Stimulated activated CD8-positive, alpha-beta memory T cell treated with anti-CD3 and anti-CD28 coated beads, Interleukin-4, amount 100 ng/mL, for 48 hours (primary cell): ENCODE measurements at places on chromosomes 7 and 10.

GRCh38 chr10:14326581-14326980 lies 4.1 kb downstream of the FRMD4A start:
- DNase-seq, result no peak

- DNase-seq, result peak; percentile 78
These were observed 73.4 kb downstream of the SHH start for GRCh38 chr7:155738652-155739537.

DNA sequence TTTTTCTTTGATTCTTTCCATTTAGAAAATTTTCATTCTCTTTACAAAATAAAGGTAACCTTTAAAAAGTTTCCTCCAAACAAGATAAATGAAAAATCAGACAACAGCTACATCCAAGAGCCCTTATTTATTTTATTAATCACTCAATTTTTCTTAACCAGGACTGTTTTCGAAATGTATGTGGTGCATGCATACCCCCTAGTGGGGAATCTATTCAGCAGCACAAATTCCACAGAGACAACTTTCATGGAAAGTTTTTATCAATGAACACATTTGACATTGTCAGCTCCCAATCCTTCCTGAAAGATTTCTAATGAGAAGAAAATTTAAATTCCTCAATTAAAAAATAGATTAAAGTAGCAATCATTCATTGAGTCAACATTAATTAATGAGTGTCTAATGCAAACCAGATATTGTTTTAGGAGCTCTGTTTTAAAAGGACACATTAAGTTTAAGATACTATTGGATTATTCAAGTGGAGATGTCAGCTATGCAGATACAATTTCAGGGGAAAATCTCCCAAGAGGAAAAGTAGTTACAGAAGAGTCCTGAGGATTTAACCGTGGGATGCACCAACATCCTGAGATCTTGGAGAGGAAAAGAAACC lies 5.2 kb upstream of the HTR7 start:
- DNase-seq, result no peak

DNA sequence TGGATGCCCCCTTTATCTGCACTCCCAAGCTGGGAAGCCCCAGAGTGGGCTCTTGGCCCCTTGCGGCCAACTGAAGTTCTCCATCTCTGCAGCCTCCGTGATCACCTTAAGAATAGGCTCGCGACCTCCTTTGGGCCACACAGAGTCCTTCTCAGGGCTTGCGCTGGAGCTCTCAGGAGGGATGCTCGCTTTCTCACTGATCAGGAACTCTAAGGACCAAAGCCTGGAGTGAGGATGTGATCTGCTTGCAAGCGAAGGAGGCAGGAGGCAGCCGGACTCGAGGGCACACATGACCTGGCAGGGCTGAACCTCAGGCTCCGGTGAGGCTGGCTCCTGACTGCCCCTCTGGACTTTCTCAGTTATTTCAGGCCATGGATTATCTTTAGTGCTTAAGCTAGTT lies 192.1 kb upstream of the MKI67 start:
- DNase-seq, result no peak

DNA sequence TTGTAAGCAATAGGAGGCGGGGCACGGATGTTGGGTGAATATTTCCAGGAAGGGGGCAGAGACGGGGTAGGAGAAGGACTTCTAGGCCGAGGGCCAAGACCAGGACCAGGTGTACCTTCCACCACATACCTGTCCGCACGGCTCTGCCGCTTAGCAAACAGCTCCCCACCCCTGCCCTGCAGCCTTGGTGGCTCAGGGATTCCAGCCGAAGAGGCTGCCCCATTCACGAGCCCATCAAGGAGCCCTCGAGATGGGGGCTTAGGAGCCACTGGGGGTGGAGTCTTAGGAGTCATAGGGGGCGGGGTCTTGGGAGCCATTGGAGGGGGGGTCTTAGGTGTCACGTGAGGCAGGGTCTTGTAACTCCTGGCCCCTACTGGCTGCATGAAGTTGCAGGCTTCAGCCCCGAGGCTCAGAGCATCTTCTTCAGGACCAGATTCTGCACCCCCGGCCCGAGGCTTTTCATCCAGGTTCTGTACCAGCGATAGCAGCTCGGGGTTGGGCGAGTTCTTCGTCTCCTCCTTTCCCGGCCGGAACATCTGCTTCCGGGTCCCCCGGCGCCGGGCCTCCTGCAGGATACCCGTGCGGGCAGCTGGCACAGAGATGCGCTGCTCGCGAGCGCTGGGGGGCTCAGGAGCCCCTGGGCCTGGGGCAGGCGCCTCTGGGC lies 6.1 kb upstream of the MYOZ1 start:
- DNase-seq, result peak; percentile 51

DNA sequence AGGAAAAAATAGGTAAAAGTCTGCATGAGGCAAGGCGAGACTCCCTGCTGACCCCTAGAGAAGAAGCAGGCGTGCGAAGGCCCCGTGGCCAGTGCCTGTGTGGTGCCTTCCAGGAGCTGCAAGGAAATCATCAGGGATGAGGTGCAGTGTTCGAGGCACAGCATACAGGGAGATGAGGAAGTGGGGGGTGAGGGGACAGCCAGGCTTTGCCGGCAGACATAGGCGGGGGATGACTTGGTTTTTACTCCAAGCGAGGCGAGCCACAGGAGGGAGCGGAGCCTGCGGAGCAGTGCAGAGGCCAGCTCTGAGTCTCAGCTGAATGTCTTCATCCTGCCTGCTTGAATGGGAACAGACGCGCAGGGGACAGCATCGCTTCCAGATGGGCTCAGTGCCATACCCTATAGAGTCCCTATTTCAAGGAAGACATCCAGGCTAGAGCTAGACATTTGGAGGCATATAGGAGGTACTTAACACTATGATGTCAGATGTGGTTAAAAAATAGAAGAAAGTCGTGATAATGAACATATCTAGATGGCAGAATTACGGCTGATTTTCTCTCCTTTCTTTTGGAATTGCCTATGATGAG lies 49.5 kb downstream of the TCERG1L start:
- DNase-seq, result no peak

GRCh38 chr10:90847436-90847835 lies 10.4 kb downstream of the HTR7 start:
- DNase-seq, result no peak

GRCh38 chr7:88771417-88771816 lies 11.9 kb downstream of the ZNF804B start:
- DNase-seq, result no peak

DNA sequence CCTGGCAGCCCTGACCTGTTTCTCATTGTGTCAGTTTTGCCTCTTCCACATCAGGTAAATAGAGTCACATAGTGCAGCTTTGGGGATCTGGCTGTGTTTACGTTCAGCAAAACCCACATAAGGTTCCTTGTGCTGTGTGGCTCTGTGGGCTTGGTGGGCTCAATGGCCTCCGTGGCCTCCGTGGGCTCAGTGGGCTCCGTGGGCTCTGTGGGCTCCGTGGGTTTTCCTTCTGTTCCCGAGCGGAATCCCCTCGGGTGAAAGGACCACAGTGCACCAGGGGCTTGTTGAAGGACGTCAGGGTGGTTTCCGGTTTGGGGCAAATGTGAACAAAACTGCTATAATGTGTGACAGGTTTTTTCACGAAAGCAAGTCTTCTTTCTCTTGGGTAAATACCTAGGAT lies 12.5 kb upstream of the DPYSL4 start:
- no peak for DNase-seq

GRCh38 chr7:81685270-81685868 lies 84.5 kb downstream of the HGF start:
- no peak for DNase-seq

DNA sequence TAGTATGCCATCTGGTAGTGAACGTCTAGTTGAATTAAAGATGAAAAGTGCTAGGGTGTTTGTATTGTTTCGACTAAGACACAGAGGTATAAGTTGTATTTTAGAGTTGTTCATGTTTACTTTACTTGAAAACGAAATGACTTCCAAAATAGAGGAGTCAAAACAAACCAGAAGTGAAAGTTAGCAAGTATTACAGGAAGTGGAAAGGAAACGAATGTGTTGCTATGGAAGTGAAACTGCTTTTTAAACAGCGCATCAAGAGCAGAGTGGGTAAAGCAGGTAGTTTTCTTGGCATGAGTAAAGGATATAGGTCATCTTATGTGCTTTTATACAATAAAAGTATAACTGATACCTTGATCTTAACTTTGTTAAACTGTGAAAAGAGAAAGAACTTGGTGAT lies 20.0 kb upstream of the GALNTL5 start:
- DNase-seq, result no peak

DNA sequence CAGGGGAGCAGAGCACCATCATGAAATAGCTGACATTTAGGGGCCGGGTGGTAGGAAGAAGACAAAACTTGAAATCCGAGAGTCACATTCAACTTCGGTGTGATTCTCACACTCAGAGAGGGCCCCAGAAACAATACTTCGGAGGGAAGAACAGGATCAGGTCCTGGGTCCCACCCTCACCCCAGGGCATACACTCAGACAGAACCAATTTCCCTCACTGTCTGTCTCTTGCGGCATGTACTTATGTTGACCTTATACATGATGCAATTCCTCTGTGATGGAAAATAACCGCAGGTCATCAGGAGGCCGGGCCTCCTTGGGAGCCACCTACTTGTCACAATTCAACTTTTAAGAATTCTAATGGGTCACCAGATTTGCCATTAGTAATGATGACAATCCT lies 26.3 kb upstream of the HMX3 start:
- DNase-seq, result no peak

GRCh38 chr7:7563269-7563668 lies 3.4 kb upstream of the MIOS start:
- DNase-seq, result no peak

- no peak for DNase-seq
These were observed 151.1 kb downstream of the TMEM26 start for GRCh38 chr10:61302124-61302523.

DNA sequence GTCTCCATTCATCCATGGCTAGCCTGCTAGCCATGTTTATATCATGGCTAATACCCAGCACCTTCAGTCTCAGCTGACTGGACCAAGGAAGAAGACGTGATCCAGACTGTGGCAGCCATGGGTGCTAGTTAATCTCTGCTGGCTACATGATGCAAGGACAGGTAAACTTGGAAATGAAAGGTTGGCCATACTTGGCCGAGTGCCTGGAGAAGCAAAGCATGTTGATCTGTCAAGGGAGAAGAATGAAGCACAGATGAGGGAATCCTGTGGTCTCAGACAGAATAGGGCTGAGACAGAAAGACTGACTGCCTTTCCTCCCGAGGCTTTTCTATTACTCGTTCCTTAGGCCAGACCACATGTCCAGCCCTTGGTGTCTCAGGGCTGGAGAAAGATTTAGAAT lies 41.1 kb downstream of the CPVL start:
- DNase-seq, result no peak

DNA sequence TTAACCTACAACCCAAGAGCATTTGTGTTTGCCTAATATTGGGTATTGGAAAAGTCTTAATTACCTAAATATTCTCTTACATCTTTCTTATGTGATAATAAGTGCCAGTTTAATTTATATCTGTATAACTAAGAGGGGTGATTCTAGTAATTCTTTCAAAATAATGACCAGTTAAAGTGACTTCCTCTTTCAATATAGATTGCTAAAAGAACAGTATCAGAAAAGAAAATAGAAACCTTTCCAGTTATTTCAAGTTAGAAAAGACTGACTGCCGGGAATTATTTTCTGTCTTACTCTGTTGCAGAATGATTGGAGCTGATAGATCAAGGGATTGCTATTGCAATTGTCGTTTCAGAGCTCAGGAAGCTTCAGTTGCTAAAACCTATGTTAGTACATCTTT lies 525.0 kb upstream of the SEMA3D start:
- DNase-seq, result no peak

DNA sequence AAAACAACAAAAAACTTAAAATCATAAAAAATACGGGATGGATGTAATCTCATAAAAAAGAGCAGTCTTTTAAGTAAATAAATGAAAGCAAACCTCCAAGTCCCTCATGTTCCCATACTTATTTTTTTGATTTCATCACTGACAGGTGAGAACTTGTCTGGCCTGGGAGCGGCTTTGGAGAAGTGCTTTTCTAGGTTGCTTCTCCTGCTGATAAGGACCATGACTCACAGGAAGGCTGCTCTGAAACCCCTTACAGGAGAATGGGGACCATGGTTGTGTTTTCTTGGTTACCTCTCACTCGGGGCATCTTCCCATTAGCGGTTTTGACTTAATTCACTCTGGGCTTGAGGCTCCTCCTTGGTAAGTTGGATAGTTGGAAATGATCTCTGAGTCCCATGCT lies 237.4 kb downstream of the CAMK1D start:
- DNase-seq, result no peak

DNA sequence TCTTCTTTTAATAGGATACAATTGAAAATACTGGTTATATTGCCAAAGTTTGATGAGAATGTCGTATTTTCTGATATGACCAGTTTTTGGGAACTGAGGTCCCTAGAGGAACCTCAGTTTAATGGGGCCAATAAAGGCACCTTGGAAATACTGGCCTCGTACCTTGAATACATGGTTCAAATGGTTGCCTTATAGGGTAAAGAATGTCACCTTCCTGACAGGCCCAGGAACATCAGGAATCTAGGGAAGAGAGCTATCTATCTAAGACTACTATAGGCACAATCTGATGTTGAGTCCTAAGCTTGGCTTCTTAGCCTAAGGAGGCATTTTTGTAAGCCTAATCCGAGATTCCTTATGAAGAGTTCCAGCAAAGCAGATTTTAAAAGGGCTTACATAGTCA lies 9.3 kb downstream of the SHTN1 start:
- DNase-seq, result no peak

- no peak for DNase-seq
These were observed 322.8 kb upstream of the GRM3 start for GRCh38 chr7:86320889-86321288.

DNA sequence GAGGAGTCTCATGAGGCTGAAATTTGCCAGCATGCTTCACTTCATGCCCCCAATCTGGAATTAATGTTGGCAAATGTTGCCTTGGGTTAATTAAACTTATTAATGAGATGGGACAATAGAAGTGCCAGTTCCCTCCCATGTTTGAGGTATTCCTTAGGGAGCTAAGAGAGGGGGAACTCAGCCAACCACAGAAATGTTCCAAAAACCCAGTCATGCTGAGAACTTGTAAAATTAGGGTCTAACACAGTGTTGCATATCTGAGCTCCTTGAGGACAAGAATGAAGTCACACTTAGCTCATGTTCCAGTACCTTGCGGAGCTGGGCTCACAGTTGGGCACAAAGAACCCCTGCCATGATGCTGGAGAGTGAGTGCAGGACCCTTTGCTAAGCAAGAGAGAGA lies 89.4 kb downstream of the OAT start:
- DNase-seq, result peak; percentile 3
